Right cardiac atrium (tissue), 5 donors: ENCODE measurements at places on chromosomes 4 and X.

DNA sequence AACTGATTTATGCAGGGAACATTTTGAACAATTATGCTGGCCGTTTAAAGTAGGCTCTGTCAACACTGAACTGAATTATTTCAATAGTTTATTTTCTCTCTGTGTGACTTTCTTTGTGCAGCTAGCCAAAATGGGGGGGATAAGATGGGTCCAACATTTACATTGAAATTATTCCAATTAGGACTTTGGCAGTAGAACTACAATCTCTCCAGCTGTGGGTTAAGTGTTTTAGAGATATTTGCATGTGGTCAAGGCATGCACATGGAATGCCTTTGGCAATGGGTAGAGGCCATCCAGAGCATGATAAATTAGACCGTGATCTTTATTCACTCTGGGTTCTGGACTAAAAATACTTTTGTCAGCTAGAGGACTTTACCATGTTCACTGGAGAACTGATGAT is 107.9 kb upstream of the ELOVL6 start:
- DNase-seq, result no peak

DNA sequence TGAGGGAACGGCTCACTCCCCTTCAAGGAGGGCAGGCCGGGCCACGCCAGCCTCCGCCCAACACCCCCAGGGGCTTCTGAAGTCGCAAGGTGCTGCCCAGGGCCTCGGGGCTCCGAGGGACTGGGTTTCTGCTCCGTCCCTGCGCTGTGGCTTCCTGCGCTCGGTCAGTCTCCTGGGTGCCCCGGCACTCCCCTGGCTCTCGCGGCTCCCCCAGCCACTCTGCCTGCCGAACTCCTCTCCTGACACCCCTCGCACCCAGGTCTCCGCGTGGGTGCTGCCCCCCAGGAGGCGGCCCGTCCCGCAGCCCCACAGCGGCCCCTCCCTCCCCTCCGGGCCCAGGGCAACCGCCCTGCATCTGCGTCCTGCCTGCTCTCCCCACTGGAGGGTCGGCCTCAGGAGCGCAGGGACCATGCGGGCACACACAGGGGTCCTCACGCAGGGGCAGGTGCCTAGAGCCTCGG is 151.9 kb downstream of the AFAP1 start:
- no peak for DNase-seq

DNA sequence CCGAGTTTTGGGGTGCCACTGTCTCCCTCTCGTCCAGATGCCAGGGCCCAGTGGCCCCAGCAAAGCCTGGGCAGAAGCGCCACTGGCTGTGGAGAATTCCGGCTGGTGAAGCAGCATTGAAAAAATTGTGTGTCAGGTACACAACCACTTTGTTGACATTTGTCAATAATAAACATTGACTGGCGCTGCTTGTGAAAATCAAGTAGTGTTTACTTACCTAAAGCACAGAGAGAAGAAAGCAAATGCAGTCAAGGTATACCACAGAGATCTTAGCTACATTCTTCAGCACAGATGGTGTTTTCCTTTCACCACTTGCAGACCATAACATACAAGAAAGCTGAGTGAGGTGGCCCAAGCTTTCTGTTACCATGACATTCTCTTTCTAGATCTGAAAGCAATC is 14.5 kb upstream of the SLC7A11 start:
- DNase-seq, result no peak

- no peak for DNase-seq
Observed at GRCh38 chr4:188300385-188300784, 161.1 kb downstream of the TRIML1 start.

- DNase-seq, result no peak
Observed at GRCh38 chr4:11693693-11694092, 265.0 kb upstream of the HS3ST1 start.

GRCh38 chr4:81632581-81633299 is 161.0 kb upstream of the RASGEF1B start:
- no peak for DNase-seq

- DNase-seq, result no peak
Observed at GRCh38 chr4:4480685-4481398, 61.0 kb downstream of the STX18 start.

- no peak for DNase-seq
Observed at GRCh38 chr4:120769227-120769626, 153.3 kb downstream of the PRDM5 start.
